ENCODE measurements at places on chromosomes 5 and 9.

DNA sequence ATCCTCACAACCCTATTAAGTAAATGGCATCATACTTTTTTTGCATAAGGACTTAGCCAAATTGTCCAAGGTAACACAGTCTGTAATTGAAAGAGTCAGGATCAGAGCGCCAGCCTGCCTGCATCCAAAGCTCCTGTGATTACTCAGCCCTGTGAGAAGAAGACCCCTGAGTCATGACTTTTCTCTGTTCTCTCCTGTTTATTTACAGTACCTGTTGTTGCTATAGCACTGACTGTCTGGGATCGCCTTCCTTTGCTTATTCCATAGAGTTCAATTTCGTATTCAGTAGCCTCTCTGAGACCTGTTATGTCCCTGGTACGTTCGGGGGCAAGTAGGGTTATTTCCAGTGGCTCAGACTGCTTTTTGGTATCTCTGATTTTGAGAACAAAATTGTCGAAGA lies 71.8 kb downstream of the TNC start:
- no peak for DNase-seq

DNA sequence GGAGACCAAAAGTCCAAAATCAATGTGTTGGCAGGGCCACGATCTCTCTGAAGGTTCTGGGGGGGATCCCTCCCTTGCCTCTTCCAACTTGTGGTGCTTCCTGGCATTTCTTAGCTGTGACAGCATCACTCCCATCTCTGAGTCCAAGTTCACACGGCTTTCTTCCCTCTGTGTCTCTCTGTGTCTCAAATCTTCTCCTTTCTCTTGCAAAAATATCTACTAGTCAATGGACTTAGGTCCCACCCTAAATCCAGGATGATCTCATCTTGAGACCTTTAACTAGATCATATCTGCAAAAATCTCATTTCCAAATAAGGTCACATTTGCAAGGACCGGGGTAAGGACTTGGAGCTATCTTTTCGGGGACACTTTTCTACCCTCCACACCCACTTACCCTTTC lies 186.1 kb downstream of the HSD17B3 start:
- DNase-seq, result no peak

DNA sequence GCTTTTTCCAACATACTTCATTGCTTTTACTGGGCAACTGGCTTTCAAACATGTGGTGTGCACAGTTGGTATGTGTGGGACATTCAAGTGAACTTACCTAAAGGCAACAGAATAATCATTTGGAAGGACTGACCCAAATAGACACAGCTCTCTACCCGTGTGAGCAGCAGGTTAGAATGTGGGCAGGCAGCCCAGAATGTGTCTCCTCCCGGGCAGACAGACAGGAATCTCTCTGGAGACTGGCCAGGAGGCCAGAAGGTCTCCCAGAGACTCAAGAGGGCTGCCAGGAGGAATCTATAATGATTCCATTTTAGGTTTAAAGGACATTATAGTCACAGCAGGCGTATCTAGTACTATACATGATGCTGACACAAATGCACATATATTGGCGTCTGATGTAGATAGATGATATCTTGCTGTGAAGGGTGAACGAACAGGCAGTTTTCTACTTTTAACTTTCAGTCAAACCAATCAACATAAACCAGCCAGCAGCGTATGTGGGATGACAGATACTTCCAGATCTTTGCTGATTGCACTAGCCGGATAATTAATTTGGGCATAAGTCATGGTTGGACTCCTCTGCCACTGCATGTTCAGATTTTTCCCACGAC lies 297.4 kb upstream of the ZNF608 start:
- DNase-seq, result peak; percentile 11

GRCh38 chr5:1662559-1663085 lies 137.0 kb downstream of the MRPL36 start:
- DNase-seq, result no peak

GRCh38 chr9:2741441-2742158 lies 24.3 kb downstream of the KCNV2 start:
- DNase-seq, result no peak

DNA sequence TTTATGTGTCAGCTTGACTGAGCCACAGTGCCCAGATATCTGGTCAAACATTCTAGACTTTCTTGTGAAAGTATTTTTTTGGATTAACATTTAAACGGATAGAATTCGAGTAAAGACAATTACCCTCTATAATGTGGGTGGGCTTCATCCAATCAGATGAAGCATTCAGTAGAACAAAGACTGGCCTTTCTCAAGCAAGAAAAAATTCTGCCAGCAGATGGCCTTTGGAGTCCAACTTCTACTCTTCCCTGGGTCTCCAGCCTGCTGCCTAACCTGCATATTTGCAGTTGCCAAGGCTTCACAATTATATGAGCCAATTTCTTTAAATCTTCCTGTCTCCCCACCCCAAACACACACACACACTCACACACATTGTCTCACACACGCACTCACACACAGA lies 86.4 kb downstream of the MED10 start:
- DNase-seq, result peak; percentile 22

GRCh38 chr5:34047143-34047542 lies 4.1 kb upstream of the C1QTNF3 start:
- DNase-seq, result no peak

DNA sequence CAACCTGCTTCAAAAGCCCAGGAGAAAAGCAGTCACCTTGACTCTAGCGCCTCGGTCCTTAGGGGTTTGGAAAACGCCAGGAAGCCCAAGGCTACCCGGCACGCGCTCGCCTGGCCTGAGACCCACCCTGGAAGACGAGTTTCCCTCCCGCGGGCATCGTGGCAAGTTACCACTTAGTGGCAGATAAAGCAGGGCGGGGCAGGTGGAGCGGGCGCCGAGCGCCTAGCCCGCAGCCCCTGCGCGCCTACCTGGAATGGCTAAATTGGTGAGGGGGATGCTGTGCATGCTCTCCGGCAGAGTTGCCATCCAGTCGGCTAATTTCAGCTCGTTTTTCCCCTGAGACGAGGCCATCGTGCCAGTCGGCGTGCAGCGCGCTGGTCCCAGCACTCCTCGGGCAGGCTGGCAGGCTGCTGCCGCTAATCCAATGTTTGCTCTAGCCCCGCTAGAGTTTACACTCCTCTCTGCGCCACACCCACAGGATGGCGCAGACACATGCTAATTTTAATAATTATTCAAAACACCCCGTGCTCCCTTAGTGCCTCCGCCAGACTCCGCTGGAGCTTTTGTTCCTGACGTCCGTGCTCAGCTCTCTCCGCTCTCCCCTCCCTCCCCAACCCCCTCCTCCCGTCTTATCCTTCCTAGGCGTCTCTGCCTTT lies at the start of gene PLCXD3:
Gene PLCXD3, minus strand, starts transcription at position 426 of the 656 bp plus-strand sequence. Its CDS starts 75 bp downstream, at position 351.
- DNase-seq, result peak; percentile 15

GRCh38 chr5:130885691-130886090 lies 279.4 kb downstream of the HINT1 start:
- no peak for DNase-seq

DNA sequence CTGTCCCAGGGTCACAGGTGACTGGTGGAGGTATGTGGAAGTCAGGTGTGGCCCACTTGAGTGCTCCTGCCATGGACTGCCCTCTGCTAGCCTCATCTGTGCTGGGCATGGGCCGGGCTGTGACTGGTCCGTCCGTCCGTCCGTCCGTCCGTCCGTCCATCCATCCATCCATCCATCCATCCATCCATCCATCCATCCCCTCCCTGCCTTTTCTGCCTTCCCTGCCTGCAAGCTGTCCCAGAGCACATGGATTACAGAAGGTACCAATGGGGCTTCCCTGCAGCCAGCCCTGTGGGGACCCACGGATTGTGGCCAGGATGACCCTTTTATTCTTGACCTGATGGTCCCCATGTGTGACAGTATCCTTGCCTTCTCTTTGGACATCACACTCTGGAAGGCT lies 92.5 kb downstream of the MACROH2A1 start:
- no peak for DNase-seq

GRCh38 chr9:93636667-93637066 lies 60.3 kb downstream of the PHF2 start:
- DNase-seq, result no peak

DNA sequence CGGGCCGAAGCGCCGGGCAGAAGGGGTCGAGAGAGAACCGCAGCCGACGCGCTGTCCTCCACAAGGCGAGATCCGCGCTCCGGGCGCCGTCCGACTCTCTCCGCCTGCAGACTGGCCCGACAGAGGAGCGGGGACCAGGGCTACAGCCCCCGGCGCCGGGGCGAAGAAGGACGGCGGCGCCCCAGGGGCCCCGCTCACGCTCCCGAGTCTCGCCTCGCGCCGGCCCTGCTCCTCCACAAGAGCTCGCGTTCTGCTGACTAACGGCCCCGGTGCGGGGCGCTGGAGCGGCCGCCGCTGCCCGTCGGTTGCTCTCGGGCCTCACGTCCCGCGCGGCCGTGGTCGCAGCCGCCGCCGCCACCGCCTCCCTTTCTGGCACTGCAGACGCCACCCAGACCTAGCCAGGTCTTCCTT lies 338 bp downstream of the ABHD17B start:
- no peak for DNase-seq

Data from DMS79 treated with DMSO at 0.1 percent for 48 hours (cell line).